ENCODE measurements at places on chromosomes 13 and 19. TPM values are rescaled to one million over a fixed set of nuclear protein-coding genes. Genes with fewer than 3 reads are reported as not detected.

DNA sequence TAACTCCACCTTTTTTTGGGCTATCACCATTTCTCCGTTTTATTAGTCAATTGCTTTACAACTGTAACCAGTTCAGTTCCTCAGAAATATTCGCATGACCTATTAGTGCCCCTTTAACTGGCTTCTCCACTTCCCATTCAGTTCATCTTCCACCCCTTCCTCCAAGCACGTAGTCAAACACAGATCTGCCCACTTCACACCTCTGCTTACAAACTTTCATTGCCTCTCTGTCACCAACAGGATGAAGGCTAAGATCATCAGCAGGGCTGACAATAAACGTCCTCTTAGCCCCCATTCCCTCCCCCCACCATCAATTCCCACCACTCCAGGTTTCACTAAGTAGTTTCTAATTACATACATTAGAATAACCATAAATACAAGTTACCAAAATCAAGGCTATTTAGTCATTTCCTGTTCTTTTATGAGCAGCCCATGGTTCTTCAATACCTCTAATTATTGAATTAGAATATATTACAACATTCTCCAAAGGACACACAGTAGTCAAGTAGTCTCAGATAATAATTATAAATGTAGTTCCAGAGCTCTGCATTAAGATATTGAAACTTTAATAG, 95.7 kb downstream of the SPRY2 start:
- no peak for DNase-seq

Gene ATP4B
- total RNA-seq: not detected

- no peak for DNase-seq
These were observed 12.0 kb downstream of the KMT2B start for GRCh38 chr19:35729763-35730162.

DNA sequence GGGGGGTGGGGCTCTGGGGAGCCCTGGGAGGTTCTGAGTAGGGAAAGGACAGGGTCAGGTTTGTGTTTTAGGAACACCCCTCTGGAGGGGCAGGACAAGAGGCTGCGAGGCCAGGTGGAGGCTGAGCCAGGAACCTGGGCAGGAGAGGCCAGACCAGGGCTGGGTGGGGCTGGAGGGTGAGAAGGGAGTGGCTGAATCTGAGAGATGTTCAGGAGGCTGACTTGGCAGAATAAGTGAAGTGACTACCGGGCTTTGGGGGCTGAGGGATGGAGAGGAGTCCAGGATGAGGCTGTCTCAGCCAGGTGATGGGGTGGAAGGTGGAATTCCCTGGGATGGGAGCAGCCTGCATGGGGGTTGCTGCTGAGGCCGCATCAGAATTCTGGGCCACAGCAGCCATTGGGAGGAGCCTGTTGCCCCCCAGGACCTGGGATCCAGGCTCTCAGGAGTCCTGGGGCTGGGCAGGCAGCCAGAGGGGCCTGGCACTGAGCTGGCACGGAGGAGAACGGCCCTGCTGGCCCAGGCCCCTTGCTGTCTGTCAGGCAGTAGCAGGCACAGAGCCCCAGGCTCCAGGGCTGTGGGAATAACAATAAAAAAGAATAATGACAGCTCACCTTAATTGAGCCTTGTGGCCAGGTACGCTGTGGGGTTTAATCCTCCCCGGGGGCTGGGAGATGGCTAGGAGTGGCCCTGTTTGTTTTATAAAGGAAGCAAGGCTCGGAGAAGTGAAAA, 3.3 kb downstream of the PPP5C start:
- DNase-seq: no peak

DNA sequence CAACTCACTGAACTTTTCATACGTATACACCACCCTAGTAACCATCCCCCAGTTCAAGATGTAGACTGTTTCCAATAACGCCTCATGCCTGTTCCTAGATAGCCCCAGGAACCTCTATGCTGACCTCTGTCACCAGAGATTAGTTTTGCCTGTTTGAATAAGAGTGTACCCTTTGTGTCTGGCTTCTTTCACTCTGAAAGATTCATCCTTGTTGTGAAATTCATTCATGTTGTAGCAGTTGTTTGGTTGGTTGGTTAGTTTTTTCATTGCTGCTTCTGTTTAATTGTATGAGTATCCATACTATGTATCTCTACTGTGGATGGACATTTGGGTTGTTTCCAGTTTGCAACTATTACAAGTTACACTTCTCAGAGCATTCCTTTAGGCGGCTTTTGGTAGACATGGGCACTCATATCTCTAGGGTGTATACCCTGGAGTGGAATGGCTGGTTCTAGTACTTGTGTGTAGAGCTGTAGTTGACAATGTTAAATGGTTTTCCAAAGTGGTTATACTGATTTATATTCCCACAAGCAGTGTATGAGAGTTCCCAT, 1.6 kb downstream of the RNASEH2B start:
- DNase-seq: no peak

DNA sequence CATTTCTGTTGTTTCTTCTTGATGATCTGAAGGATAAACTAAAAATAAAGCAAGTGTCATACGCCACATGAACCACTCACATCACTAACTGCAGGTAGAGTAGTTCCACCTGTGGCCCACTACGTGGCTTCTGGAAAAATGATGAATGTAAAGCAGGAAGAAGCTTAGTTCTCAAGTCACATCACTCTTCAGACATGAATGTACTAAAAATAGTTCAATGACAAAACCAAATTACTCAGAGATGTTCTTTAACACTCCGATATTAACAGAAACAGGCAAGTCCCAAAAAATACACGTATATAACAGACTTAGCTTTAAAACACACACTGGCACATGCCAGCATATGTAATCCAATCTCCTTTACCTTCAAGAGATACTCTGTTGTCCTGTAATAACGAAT, 21.6 kb downstream of the RAB20 start:
- DNase-seq: no peak

DNA sequence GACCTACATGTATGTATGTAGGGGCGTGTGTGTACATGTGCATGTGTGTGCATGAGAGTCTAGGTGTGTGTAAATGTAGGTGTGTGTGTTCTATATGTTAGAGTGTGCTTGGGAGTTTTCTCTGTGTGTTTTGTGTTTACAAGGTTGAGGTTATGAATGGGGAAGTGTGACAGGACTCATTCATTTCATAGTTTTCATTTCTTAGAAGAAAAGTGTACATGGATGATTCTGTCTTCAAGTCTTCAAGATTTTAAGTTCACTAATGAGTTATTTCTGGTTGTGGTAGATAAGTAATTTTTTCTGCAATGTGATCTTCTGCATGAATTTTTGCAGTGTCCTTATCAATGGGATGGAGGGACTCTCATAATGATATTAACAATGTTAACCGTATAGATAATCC, 118.2 kb upstream of the SLC10A2 start:
- no peak for DNase-seq
